ENCODE measurements at places on chromosomes 3 and 15. TPM values are rescaled to one million over a fixed set of nuclear protein-coding genes. Genes with fewer than 3 reads are reported as not detected.

DNA sequence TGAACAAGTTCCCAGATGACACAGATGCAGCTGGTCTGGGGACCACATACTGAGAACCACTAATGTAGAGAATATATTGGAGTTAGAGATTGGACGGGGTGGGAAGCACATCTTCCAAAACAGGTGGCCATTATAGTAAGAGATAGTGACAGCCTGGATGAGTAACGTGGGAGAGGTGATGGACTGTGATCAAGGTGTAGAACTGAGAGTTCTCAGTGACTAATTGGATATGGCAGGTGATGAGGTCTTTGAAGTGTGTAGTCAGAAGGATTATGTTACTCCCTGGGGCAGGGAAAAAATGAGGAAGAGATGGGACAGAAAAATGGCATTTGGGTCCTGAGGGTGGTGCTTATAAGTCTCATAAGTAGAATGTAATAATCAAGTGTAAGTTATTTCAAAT, 66.6 kb downstream of the KCNMB2 start:
- DNase-seq = no peak

DNA sequence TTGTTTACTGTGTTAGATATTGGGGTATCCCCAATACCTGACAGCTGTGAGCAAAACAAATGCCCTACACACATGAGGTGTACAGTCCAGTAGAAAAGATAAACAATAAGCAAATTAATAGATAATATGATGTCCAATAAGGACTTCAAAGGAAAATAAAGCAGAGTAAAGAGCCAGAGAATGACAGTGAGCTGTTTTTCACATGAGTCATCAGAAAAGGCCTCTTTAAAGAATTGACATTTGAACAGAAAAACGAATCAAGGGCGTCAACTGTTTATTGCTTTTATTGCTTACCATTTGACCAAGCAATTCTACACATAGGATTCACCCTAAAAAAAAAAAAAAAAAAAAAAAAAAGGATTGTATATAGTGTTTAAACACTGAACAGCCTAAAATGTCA, 96.6 kb upstream of the FLNB start:
- no peak for DNase-seq

DNA sequence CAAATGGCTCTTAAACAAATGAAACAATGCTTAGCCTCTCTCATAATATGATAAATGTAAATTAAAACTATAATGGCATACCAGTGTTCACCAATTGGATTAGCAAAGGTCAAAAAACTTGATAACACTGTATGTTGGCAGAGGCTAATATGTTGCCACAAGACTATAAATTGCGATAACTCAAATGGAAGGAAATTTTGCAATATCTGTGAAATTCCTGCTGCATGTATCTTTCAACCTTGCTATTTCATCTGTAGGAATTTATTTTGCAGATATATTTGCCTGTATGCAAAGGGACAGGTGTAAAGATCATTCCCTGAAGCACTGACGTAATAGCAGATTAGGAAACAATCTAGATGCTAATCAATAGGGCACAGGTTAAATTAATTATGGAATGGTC, 191.4 kb upstream of the EIF1B start:
- DNase-seq = no peak

DNA sequence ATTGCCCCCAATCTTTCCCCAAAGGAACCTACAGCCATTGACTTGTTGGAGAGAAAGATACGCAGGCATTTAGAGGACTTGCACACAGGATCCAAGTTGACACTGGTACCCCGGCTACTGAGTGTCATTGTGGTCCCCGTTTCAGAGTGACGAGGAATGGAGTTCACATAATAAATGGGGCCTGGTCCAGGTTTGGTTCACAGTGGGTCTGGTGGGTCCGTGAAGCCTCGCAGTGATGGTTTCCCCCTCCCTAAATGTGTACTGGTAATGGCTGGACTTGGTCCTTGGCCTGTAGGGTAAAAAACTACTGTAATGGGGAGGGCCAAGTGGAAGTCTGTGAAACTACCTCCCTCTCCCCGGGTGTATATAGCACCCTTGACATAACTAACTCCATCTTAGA, 232.1 kb upstream of the LYSMD4 start:
- peak; percentile 21 for DNase-seq

- no peak for DNase-seq
These were observed 13.5 kb upstream of the SEC13 start for GRCh38 chr3:10334459-10334858.

GRCh38 chr15:84883466-84883865, 996 bp upstream of the SLC28A1 start:
- DNase-seq = no peak

GRCh38 chr3:126480206-126480605, 4.5 kb upstream of the ZXDC start:
- DNase-seq = no peak

DNA sequence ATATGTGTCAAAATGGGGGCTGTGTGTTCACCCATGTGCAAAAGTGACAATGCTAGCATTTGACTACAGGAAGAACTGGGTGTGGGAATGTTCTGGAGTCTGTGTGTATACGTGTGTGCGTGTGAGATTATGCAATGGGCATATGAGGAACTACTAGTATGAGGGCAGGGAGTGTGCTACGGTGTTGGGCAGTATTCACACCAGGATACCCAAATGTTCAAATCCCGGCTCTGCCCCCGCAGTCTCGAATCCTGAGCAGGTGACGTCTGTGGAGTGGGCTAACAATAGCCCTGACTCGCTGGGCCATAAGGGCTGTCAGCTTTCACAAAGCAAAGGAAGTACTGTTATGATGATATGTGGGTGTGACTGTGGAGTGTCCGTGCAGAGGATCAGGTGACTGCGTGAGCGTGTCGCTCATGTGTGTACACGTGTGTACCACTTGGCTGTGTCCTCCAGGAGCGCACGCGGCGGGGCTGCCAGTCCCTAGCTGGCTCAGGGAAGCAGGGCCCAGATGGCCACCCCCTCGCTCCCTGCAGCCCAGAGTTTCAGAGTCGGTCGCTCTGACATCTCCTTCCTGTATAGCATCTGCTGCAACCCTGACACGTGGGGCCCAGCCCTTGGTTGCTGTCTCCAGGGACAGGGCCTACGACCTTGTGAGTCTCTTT, 27.2 kb downstream of the IQSEC1 start:
- DNase-seq = no peak

DNA sequence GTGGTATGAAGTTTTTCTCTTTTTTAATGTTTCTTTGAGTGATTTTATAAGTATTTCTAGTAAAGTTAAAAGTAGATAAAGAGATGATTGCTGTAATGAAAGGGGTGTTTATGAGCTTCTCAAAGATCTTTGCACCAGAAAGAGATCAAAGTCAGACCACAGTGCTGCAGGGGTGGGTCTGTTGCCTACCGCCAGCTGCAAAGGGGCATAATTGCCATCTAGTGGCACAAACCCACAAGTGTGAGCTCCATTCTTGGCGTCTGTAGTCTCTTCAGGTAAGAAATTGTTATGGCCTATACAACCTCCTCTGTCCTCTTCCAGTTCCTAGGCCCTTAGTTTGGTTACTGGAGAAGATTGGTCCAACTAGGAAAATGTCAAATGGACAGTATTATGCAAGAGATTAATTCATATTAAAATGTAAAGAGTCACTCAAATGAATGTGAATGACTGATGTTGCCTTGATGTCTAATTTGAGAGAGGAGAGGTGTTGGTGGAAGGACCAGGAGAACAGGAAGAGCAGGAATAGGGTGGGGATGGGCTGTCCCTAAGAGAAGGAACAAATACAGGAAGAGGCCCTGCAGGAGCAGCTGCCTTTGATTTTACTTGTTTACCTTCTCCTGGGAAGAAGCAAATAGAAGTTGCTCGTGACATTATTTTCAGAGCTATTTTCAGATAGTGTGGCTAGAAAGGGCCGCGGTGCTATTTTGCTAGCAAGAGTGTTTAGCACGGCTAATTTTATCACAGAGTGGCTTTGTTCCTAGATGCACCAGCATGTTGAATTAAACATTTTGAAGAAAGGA, 53.0 kb upstream of the GSK3B start:
- DNase-seq = no peak

GRCh38 chr3:138389841-138390581, 41.6 kb downstream of the MRAS start:
- peak; percentile 69 for DNase-seq

DNA sequence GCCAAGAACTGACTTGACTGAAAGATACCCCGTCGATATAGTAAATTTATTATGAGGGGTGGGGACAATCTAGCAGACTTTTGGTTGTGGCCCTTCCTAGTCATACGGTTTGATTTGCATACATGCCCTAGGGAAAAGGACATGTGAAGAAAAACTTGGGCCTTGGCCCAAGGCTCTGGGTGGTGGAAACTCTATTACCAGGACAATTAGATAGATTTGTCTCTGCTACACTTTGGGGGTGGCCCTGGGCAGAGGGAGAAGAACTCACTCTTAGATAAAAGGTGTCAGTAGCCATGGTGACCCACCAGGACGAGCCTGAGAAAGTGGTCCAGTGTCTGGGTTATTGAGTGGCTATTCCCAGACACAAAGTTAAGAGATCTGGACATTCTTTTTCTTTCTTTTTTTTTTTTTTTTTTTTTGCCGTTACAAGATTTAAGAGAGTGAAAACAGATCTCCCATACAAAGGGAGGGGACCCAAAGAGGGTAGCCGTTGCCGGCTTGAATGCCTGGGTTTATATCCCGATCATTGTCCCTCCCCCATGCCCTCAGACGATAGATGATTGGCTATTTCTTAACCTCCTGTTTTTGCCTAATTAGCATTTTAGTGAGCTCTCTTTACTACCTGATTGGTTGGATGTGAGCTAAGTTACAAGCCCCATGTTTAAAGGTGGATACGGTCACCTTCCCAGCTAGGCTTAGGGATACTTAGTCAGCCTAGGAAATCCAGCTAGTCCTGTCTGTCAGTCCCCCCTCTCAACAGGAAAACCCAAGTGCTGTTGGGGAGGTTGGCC, 96.4 kb upstream of the SMAD3 start:
- no peak for DNase-seq

- DNase-seq = no peak
These were observed 65.3 kb upstream of the IGF1R start for GRCh38 chr15:98582900-98583554.

DNA sequence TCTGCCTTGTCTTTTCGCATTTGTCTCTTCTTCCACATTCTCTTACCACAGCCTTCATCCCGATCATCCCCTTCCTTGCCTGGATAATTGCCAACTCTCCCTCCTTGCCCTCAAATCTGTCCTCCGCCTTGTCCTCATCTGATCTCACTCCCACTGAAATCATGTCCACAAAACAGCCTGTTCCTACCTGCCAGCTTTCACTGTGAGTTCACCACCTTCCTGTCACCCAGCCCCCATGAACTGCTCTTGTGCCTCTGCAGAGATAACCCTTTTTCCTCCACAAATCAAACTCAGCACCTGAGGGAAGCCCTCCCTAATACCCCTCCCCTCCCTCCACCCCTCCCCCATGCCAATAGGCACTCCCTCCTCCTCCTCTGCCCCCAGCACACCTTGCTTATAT, 4.8 kb upstream of the ADCY5 start:
- no peak for DNase-seq

GRCh38 chr15:55319537-55320237, 665 bp downstream of the PIGB start:
- no peak for DNase-seq

- DNase-seq = no peak
These were observed 144.7 kb upstream of the GADL1 start for GRCh38 chr3:31039145-31039544.

DNA sequence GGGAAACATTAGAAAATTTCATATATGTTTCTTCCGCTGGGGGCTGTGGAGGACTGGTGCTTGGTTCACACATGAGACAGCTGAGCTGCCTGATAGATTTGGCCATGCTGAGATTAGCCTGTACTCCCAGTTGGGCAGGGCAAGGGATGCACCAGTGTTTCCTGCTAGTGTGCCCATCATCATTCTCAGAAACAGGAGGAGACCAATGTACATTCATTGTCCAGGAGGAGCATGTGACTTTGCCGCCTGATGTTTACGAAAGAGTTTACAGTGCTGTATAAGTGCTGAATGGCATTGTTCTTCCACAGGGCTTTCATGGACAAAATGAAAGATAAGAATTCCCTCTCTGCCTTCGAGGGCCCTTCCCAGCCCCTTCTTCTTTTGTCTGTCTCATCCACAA, 311.1 kb upstream of the THBS1 start:
- DNase-seq = no peak

DNA sequence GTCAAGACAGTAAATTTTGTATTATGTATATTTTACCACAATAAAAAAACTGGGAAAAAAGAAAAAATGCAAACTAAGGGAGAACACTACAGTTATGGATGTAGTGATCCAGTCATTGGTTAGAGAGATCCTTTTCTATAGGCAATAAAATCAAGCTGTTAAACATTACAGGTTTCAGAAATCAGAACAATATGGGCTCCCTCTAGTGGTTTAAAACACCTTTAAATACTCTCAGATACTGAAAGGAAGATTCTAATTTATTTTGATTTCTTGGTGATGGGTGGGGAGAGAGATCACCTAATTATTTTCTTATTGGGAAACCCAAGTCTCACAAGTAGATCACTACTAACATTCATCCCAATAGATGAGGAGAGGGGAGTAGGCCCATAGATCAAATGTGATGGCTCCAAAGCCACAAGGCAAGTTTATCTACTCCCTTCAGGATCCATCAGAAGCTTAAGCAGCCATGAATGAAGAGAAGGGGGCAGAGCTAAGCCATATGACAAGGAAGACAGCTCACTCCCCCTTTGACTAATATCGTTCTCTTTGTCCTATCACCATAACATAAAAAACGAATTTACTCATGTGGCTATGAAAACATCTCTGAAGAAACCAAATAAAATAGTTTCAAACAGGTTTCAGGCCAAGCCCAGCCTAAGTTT, 118.6 kb downstream of the ANO10 start:
- DNase-seq = no peak

- DNase-seq = no peak
These were observed 279.1 kb upstream of the THRB start for GRCh38 chr3:24773798-24774197.

DNA sequence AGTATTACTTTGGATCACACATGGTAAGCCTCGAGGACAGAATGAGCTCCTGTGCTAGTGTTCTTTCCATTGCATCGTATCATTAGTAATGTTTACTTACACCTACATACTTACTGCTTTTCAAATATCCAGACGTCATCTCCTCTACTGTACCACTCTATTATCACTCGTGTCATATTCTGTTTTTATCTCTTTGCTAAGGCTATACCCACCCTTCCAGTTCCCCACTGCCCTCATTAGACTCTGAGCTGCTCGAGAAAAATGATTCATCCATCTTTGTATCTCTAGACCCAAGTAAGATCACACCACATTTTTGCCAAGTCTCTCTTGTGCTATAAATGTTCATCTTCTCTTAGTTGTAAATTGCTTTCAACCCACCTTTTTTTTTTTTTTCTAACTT, 245.7 kb downstream of the TIGIT start:
- no peak for DNase-seq

- DNase-seq = no peak
These were observed 366.6 kb downstream of the SOX2 start for GRCh38 chr3:182078316-182078715.

The TMC3 gene
- not detected for total RNA-seq

The CIB1 gene
- 41.9 TPM for total RNA-seq

The MORC1 gene
- total RNA-seq = not detected

The PLS1 gene
- total RNA-seq = 9.1 TPM

The CRABP1 gene
- total RNA-seq = 8.5 TPM

The CCDC39 gene
- not detected for total RNA-seq

The NEIL1 gene
- total RNA-seq = 31.7 TPM

The TMEM266 gene
- total RNA-seq = 2.1 TPM

The CPEB1 gene
- total RNA-seq = 2.7 TPM

The CD200R1 gene
- total RNA-seq = 0.80 TPM

The CDC25A gene
- 0.55 TPM for total RNA-seq

The VGLL3 gene
- 6.2 TPM for total RNA-seq

The ANKUB1 gene
- not detected for total RNA-seq
